ENCODE measurements at places on chromosomes 1 and 21. TPM values are rescaled to one million over a fixed set of nuclear protein-coding genes. Genes with fewer than 3 reads are reported as not detected.

- no peak for ATAC-seq
Observed at GRCh38 chr1:183552441-183552840, 37.8 kb downstream of the NCF2 start.

GRCh38 chr1:98286656-98287055 lies 365.8 kb upstream of the DPYD start:
- ATAC-seq = no peak

DNA sequence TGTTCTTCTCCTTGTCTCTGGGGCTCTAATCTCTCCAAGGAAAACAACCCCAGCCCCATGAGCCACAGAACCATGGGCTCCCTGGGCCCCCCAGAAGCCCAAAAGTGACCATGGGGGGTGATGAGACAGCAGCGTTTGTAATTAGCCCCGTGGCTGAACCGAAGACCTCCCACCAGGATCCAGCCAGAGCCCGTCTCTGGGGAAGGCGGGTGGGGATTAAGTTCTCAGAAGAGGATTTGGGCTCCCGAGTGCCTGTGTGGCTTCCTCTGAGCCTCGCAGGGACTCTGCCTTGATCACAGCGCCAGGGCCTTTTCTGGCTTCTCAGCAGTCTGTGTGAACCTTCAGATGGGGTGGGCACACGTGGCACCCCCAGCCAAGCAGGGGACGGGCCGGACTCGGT lies 77.0 kb downstream of the ALPL start:
- no peak for ATAC-seq

DNA sequence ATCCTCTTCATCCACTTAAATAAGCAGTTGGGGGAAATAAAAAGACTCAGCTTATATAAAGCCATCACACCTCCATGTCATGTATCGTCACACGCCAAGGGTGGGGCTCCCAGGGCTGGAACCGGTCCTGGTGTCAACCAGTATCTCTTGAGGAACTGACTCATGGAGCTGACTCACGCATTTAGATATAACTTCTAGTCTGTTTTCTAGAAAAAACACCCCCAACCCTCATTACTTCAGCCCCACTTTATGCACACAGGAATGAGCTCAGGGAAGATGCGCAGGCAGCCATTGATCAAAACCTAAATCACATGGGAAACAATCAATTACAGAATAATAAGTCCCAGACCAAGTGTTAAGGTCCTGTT lies 6.9 kb upstream of the IL22RA1 start:
- ATAC-seq = peak; percentile 89

DNA sequence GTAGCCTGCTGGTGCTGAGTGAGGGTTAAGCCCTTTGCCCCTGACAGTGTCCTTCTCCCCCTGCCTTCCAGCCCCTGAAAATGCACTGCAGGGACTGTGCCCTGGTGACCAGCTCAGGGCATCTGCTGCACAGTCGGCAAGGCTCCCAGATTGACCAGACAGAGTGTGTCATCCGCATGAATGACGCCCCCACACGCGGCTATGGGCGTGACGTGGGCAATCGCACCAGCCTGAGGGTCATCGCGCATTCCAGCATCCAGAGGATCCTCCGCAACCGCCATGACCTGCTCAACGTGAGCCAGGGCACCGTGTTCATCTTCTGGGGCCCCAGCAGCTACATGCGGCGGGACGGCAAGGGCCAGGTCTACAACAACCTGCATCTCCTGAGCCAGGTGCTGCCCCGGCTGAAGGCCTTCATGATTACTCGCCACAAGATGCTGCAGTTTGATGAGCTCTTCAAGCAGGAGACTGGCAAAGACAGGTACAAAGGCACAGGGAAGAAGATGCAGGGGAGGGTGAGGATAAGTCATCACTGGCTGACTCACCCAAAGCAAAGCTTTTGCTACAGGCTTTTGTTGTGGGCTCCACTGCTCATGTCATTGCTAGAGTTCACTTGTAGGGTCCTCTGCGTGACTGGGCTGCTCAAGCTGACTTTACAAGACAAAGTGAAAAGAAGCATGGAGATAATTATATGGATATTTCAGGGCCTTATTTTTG lies 174.9 kb downstream of the PIGK start:
- ATAC-seq = no peak

DNA sequence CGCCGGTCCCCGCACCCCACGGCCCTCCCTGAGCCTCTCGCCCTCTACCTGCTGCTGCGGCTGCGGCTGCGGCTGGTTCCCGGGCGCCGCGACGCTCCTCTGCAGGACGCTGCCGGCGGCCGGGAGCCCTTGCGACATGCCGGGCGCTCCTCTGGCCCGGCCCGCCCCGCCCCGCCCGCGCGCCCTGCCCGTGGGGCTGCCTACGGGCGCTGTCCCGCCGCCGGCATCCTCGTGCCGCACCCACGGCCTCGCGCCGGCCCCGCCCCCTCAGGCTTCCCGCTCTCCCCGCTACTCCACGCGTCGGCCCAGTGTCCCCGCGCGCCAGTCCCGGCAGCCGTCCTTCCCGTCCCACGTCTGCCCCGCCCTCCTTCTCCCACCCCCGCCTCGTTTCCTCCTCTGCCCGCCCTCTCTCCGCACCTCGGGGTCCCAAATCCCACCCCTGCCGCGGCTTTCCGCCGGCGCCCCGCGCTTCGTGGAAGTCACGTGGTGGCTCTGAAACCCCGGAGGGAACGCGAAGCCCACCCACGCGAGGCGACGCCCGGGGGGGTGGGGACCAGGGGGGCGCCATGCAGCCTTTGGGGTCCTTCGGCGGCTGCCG lies at the start of gene BATF3:
Gene BATF3 (minus strand): TSS at position 216 of the 598 bp plus-strand sequence. CDS start 78 bp downstream, at position 138.
- ATAC-seq = peak; percentile 77

DNA sequence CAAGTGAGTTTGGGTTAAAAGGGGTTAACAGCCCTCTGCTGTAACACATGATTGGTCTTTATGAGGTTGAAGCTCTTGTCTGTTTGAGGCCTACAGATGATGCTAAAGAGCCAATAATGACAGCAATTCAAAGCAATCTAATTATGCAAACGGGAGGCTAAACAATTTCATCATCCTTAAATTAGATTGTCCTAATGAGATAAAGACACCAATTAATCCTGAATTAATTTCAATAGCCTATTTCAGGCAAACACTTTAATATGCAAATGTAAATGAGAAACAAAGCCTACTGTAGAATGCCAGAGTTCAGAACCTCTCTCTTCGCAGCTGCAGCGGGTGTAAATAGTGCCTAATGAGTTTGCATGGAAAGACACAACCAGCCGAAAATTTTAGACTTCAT lies 504.7 kb upstream of the PBX1 start:
- no peak for ATAC-seq

DNA sequence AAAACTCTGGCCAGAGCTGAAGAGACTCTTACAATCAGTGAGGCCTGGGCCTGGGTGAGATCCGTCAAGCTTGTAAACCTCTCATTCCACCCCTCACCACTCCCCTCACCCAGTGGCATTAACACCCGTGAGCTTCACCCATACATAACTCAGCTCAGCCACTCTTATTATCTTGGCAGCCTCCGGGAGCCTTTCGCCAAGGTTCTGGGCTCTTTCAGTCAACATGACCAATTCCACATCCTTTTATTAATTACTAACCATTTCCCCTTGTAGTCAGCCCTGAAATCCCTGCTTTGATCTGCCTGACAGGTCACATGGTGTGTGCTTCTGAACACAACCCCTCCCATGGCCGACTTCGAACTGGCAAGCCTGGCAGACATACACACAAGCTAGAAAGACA lies 134.8 kb downstream of the SETD4 start:
- peak; percentile 86 for ATAC-seq

DNA sequence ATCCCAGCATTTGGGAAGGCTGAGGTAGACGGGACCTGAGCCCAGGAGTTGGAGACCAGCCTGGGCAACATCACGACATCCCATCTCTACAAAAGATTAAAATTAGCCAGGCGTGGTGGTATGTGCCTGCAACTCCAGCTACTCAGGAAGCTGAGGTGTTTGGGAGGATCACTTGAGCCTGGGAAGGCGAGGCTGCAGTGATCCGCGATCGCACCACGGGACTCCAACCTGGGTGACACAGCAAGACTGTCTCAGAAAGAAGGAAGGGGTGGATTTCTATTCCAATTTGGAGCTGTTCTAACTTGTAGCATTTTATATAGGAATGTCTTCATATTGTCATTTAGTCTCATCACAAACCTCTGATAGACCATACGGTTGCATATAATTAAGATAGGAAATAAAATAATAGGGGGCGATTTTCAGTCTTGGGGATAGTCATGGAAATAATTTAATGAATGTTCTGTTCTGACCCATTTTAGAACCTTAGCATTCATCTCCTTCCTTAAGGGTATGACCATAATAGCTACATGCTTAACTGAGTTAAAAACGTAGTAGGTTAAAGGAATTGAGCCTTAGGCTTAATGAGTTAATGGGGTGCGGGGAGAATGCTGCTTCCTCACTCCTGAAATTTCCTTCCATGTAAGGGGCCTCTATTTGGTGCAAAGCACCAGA lies 93.1 kb downstream of the ADCY10 start:
- ATAC-seq = peak; percentile 74

GRCh38 chr1:116228511-116228910 lies 117.3 kb downstream of the MAB21L3 start:
- ATAC-seq = no peak

DNA sequence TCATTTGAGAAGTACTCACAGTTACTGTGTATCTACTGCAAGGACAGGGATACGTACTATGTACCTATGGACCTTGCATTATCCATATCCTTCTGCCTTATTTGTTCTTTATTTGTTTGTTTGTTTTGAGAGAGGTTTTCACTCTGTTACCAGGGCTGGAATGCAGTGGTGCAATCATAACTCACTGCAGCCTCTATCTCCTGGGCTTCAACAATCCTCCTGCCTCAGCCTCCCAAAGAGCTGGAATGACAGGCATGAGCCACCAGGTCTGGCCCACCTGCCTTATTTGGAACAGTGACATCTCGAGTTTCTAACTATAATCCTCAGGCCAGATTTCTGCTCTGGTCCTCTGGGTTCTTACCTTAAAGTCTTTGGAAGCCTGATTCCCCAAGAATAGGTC lies 395.5 kb upstream of the PKN2 start:
- no peak for ATAC-seq

- no peak for ATAC-seq
Observed at GRCh38 chr1:172673761-172674160, 14.9 kb downstream of the FASLG start.

DNA sequence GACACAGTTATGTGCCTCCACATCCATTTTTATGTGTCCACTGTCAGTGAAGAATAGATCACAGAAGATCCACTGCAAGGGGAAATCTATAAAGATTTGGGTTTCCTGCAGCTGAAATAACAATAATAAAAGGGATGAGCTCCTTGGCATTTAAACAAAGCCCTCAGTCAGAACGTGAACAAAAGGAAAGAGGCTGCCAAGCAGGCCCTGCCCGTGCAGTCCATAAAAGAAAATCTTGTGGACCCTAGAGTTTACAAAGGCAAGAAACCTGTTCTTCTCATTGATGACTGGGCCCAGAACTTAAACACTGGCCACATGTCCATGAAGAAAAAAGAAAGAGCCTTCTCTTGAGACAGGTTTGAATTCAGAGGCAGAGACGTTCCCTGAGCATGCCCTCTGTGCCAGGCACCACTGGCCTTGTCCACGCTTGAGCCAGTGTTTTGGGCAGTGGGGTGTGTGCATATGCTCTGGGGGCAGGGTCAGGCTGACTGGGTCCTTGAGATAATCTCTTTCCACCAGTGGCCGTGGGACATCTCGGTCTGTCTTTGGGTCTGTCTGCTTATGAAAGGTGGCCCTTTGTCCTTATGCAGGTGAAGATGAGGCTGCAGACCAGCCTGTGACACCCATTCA lies 142.7 kb downstream of the HIVEP3 start:
- no peak for ATAC-seq

Gene L1TD1
- not detected for total RNA-seq

Gene FCGR1A
- total RNA-seq = 0.40 TPM

Gene C1orf141
- total RNA-seq = not detected

Gene NEXN
- 0.52 TPM for total RNA-seq

Gene CRNN
- 1,110 TPM for total RNA-seq

Gene MYBPHL
- 0.76 TPM for total RNA-seq

Gene CELA2A
- total RNA-seq = 0.36 TPM

Gene RPTN
- total RNA-seq = 0.08 TPM

Gene SLAMF7
- total RNA-seq = 6.3 TPM

Gene PDC
- not detected for total RNA-seq

Gene ZNF593
- total RNA-seq = 37.9 TPM

Gene MYOC
- total RNA-seq = 0.20 TPM

Gene ACOT11
- 16.1 TPM for total RNA-seq

Gene AGBL4
- not detected for total RNA-seq

Gene FALEC
- 1.6 TPM for total RNA-seq

All from esophagus mucosa (tissue), 1 donor.